ENCODE measurements at places on chromosomes 11 and 22.

- no peak for DNase-seq
Measured at GRCh38 chr11:61893981-61894380, 2.6 kb upstream of the FADS3 start.

- no peak for DNase-seq
Measured at GRCh38 chr11:11565636-11566035, 56.2 kb downstream of the GALNT18 start.

DNA sequence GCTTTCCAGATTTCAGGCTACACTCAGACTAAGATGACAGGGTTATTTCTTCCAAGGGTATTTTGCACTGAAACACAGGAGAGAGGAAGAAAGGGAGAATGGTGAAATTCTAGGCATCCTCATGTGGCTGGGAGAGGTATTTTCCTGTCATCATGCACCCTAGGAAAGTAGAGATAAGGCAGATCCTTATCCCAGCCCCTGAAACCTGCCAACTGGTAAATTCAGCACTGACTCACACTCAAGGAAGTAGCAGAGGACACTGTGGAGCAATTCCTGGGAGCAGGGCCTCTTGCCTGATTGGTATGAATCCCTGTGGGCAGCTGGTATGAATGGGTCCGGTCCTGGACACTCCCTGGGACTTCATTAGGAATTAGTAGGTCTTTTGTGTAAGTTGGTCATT is 37.6 kb upstream of the SLC5A1 start:
- no peak for DNase-seq

DNA sequence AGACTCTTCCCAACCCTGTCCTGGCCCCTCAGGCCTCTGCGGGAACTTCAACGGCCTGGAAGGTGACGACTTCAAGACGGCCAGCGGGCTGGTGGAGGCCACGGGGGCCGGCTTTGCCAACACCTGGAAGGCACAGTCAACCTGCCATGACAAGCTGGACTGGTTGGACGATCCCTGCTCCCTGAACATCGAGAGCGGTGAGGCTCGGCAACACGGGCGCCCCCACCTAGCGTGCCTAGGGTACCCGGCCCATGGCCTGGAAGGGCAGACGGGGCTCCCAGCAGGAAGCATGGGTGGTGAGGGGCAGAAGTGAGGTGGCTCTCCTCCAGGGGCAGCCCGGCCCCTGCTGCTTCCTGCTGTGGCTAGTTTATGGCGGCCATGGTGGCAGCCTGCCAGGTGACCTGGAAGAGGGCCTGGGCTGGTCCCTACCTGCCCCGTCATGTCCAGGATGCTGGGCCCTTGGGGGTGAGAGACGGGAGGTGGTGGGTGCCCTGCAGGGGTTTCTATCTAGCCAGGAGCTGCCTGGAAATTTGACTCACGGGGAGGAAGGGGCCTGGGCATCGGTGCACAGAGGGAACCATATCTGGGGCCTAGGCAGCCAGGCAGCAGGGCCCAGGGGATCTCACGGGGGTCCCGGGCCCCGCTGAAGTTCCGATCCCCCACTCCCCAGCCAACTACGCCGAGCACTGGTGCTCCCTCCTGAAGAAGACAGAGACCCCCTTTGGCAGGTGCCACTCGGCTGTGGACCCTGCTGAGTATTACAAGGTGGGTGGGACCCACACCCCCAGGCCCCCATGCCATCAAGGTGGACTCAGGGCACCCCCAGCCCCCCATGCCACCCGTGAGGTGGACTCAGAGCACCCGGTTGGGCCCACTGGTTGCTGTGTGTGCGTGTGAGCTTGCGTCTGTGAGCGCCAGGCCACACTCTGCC is 9.2 kb downstream of the MUC2 start:
- DNase-seq: no peak

- peak; percentile 49 for DNase-seq
Measured at GRCh38 chr11:86740628-86741483, 59.5 kb upstream of the PRSS23 start.

- DNase-seq: no peak
Measured at GRCh38 chr22:19958083-19959042, 16.7 kb upstream of the TXNRD2 start.

DNA sequence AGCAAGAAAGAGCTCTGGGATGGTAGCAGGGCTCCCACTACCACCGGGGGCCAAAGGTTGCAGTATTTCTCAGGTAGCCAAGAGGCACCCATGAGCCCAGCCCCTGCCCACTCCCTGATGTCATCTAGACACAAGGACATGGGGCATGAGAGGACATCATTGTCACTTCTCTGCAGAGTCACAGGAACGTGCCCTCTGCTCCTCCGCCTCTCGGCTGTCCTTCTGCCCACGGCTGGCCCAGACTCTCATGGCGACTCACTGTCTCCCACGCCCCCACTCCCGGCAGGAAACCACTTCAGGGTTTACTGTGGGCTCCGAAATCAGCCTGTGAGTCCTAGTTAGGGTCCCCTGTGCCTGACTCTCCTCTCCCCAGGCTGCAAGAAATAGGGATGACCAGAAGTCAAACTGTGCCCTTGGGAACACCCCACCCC is 1.8 kb upstream of the GAL start:
- DNase-seq: peak; percentile 93

- no peak for DNase-seq
Measured at GRCh38 chr11:33151399-33151798, 9.9 kb downstream of the CSTF3 start.

GRCh38 chr11:128720522-128720985 is 26.7 kb downstream of the FLI1 start:
- peak; percentile 83 for DNase-seq

- DNase-seq: no peak
Measured at GRCh38 chr11:130100381-130101095, 30.8 kb downstream of the APLP2 start.

DNA sequence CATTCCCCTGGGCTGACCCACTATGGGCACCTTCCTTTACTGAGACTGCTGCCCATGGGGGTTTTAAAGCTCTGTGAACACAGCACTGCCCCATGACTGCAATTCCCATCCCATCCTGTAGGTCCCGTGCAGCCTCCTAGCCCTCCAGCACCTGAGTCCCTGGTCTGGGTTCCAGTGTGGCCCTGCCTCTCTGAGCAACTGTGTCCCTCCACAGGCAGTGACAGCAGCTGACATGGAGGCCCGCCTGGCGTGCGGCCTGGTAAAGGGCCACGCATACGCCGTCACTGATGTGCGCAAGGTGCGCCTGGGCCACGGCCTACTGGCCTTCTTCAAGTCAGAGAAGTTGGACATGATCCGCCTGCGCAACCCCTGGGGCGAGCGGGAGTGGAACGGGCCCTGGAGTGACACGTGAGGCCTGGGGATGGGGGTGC is 12.6 kb downstream of the OMP start:
- DNase-seq: peak; percentile 21

DNA sequence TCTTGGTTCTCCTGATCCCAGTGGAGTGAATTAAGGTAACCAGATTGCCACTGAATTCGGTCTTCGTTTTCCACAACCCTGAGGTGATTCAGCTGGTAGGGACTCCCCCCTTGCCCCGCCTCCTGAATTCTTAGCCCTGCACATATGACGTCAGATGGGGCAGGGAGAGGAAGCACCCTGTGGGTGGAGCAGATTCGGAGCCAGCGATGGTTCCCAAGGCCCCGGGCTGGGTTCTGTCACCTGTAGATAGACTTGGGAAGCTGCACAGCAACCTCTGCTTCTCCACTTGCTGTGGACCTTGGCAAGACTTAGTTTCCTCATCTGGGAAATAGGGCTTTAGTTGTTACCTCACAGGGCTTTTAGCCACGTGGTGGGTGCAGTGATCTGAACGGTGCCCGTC is 67.8 kb downstream of the CTTN start:
- no peak for DNase-seq

DNA sequence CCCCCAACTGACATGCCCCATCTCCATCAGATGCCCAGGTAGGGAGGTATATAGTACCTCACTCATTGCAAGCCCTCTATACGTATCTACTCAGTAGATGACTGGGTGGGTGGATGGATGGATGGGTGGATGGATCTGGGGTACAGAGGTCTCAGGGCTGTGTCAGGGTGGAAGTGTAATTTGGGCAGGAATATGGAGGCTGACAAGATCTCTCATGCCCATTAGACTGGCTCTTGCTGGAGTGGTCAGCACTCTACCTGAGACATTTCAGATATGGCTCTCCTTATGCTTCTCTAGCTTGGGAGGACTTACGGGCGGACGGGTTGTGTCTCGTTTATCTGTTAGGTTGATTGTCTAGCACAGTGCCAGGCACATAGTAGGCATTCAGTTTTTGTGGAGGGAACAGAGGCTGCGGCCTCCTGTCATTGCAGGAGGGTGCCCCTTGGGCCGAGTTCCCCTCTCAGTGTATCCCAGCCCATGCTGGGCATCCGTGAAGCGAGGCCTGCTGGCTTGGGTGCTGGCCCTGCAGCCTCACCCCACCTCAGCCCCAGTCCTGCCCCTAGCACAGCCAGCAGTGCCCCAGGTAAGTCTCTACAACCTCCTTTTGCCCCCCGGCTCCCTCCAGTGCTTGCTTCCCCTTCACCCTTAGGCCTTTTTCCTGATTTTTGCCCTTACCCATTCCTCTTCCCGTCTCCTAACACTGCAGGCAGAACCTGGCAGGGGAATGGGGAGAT is 13.7 kb downstream of the ROBO3 start:
- DNase-seq: no peak

GRCh38 chr22:23060612-23061400 is 9.5 kb upstream of the GNAZ start:
- no peak for DNase-seq

- DNase-seq: no peak
Measured at GRCh38 chr11:103924166-103925013, 112.0 kb upstream of the DDI1 start.

DNA sequence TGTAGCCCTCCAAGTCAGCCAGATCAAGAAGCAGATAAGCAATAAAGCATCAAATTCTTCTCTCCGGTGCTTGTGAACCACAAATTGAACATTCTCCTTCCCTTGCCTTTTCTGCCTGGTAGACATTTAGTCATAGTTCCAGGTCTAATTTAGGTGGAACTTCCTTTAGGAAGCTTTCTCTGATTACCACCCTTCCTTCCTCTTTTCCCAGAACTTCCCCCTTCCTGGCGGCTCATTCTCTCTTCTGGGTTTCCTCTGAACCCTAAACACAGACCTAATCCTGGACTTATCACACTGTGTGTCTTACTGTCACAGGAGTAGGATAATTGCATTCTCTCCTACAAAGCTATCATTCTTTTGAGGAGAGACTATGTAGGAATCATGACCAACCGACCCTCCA is 61.9 kb downstream of the RCN1 start:
- DNase-seq: no peak

- peak; percentile 22 for DNase-seq
Measured at GRCh38 chr22:39634530-39635405, 64.2 kb downstream of the CACNA1I start.

DNA sequence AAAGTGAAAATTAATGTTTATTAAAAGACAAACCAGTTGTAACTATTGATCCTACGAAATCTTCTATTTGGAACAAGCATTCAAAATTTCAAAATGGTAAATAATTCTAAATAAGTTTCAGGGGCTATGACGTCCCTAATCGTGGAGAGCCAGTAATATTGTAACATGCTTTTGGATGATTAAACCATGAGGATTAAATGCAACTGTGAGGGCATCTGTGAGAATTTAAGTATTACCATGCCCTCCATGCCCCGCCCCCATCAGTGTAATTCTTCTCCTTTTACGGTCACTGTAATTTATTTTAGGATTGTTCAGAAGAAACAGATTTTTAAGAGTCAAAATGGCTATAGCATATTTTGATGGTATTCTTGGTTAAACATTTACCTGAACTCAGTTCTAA is 133.2 kb downstream of the APOL5 start:
- DNase-seq: no peak

DNA sequence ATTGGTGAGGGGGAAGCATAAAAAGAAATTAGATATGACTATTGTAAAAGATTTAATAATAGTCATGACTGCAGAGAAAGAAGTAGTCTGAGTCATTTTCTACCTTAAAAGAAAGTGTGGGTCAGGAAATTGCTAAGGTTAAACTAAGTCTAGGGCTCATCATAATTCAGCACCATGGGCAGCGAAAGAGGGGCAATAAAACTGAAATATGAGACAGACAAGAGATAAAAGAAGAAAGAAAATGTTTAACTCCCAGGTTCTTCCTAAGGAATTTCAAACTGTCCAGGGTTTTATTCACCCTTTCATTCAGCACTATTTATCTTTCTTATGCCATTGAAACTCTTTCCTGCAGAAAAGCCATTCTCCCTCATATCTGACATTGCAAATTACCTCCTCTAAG is 114.4 kb upstream of the API5 start:
- DNase-seq: peak; percentile 44

DNA sequence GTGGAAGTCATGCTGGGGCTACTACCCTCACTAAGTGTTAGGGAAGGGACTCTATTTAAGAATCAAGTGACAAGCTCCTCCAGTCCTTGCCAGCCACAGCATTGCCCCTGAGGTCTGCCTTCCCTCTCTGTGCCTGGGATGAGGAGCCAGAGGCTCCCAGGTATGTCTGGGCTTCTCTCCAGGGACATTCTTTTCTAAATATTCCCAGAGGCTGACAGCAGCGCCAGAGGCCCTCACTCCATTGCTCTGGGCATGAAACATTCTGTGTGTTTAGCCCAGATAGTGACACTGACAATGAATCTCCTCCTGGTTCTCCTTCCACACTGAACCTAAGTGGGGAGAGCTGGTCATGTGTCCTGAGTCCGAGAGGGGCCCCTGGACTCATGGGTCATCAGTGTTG is 2.2 kb downstream of the OR51E1 start:
- DNase-seq: no peak

DNA sequence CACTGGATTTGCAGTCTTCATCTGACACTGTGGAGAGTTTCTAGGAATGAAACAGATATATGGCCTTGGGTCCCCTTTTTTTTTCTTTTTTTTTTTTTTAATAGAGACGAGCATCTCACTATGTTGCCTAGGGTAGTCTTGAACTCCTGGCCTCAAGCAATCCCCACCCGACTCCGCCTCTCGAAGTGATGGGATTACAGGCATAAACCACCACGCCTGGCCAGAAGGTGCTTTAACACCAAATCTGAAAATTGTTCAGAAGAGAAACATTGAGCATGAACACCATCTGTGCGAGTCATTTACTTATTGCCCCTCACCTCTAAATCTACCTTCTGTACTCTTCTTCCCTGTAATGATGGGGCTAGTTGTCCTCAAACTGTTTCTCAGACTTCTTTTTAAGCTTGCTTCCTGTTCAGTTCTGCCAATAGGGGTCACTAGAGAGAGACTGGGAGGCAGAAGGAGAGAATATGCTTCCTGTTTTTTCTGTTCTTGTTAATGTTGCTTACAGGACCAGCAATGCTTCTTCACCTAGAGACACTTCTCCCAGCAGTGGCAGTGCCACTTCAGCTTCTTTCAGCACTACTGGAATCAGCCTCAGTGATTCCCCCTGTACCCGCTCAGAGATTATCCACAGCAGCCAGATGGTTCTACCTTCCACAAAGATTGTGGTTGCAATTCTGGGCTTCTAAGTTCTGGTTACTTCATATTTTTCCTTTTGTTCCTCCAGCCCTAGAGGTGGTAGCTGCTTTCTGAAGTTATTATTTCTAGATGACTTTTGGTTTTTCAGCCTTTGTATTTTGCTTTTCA is 20.8 kb upstream of the ZBED5 start:
- peak; percentile 97 for DNase-seq

GRCh38 chr11:123378096-123378495 is 52.0 kb upstream of the GRAMD1B start:
- no peak for DNase-seq

GRCh38 chr11:108793138-108793537 is 128.3 kb downstream of the DDX10 start:
- DNase-seq: no peak

GRCh38 chr11:76800466-76801200 is 17.5 kb downstream of the TSKU start:
- no peak for DNase-seq
